ENCODE measurements at places on chromosomes 2 and 18.

DNA sequence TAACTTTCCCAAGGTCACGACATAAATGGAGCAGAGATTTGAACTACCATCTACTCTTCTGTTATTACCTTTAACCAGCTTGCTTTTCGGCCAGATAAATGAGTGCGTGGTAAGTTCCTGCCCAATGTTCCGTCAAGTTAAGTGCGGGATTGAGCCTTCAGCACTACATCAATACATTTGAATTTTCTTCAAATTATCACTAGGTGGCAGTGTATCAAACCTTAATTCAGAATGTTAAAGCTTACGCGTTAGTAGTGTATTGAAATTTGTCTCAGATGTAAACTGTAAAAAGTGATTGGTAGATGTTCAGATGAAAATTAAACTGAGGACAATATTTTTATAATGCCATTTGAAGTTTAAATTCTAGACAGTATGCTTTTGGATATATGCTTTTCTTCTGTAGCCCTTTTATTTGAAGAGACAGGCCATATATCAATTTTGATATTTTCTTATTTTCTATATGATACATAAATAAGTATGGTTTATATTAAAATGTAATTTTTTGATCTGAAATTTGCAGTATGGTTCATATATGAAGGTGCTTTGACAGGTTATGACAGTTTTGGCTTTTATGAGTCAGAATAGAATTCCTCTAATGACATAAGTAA, 681.3 kb downstream of the ADCYAP1 start:
- DNase-seq, result peak; percentile 46

DNA sequence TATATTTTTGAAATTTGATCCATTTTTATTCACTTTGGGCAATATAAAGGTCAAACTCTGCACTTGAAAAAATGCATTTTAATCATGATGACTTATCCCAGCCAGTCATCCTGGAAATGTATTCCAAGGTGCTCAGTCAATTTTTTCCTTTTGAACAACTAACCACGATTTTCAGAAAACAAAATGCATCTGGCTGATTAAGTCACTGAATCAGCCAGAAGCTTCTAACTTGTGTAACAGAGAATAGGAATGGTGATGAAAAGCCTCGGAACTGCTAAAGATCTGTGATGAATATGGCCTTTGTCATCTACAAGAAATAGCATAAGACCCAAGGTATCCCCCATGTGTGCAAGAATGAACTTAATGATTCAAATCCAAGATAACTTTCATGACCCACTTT, 572.7 kb downstream of the EPHA4 start:
- DNase-seq, result peak; percentile 6

DNA sequence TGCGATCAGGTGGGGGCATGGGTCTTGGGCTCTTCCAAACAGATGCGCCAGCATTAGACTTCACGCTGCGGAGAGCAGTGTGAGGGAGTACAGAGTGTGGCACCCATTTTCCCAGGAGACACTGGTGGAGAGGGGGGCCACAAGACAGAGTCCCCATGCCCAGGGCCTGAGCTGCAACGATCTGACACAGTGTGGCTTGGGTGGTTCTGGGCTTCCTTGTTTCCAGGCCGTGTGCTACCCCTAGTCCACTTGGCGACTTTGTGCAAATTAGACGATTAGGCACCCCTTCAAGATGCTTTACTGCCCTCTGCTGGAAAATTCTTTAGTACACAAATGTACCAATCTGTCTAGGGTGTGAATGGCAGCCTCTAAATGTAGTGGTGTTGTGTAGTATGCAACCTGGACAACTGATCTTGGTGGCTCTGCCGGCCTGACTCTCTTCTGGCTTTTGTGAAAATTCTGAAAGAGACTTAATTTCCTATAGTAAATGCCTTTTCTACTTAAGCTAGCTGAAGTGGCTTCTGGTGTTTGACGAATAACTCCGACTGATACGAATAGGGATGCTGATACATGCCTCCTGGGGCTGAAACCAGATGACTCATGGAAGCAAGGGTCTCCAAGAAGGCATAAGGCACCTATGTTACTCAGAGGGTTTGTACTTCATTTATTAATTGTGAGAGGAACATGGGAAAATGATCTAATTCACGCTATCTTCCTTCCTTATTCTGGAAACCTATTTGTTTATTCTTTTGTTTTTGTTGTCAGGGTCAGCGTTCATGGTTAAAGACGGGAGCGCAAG, 92.3 kb upstream of the SMAD2 start:
- peak; percentile 65 for DNase-seq

DNA sequence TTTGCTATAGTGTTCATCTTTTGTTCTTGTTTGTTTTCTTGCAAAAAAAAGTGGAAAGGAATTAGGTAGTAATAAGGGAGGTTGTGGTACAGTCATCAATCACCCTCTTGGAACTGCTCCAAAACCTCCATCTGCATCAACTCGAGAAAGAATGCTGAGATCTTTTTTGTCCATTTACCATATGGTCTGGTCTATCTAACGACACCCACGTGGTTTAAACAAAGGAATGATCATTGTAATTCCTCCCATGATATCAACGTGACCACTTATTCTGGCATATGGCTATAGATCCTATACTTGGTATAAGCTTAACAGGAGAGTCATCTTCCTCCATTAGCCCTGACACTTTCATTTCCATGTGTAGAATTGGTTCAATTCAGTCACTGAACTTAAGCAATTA, 1025.3 kb upstream of the NXPH2 start:
- DNase-seq, result no peak

DNA sequence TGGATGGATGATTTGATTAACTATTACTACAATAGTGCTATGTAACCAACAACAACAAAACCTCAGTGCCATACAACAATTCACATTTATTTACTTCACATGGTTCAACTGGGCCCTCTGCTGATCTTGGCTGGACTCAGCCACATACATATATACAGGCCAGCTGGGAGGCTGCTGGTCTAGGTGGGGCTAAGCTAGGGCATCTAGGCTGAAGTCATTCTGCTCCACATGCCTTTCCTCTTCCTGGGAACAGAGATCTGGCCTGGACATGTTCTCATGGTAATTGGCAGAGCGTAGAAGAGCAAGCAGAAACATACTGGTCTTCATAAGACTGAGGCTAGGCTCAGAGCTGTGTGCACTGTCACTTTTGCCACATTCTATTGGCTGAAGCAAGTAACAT, 102.8 kb upstream of the RNF152 start:
- DNase-seq, result no peak

- no peak for DNase-seq
Observed at GRCh38 chr2:66782780-66783361, 347.9 kb downstream of the MEIS1 start.
